ENCODE measurements at places on chromosomes 2 and 18.
A peak's percentile ranks its signal among the peaks of the same experiment; 100 is the strongest.

DNA sequence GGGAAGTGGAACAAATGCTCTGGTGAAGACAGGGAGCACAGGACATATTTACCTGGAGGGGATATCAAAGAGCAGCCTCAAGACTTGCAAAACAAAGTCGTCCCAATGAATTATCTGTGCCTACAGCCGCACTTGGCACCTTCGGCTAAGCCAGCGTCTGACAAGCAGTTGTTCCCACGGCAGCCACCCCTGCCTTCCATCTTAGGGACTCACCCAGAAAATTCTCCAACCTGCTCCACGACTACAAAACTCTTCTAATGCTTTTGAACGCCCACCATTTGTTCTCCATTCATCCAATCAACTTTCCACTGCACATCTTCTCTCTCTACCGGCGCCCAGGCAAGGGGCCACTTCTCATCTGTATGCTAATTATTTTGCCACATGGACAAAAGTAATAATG, 7.0 kb downstream of the MYT1L start:
- no peaks in the 10 kb centered on the region for H3K36me3 ChIP-seq
- no peaks in the 10 kb centered on the region for H3K4me1 ChIP-seq
- no peak for DNase-seq
- H3K27ac ChIP-seq: no peak overlapping the region

GRCh38 chr18:58776084-58776483, 88.6 kb upstream of the ZNF532 start:
- H3K36me3 ChIP-seq: no peaks in the 10 kb centered on the region
- no peak overlapping the region for H3K27ac ChIP-seq
- no peak for DNase-seq
- no peaks in the 10 kb centered on the region for H3K27me3 ChIP-seq

DNA sequence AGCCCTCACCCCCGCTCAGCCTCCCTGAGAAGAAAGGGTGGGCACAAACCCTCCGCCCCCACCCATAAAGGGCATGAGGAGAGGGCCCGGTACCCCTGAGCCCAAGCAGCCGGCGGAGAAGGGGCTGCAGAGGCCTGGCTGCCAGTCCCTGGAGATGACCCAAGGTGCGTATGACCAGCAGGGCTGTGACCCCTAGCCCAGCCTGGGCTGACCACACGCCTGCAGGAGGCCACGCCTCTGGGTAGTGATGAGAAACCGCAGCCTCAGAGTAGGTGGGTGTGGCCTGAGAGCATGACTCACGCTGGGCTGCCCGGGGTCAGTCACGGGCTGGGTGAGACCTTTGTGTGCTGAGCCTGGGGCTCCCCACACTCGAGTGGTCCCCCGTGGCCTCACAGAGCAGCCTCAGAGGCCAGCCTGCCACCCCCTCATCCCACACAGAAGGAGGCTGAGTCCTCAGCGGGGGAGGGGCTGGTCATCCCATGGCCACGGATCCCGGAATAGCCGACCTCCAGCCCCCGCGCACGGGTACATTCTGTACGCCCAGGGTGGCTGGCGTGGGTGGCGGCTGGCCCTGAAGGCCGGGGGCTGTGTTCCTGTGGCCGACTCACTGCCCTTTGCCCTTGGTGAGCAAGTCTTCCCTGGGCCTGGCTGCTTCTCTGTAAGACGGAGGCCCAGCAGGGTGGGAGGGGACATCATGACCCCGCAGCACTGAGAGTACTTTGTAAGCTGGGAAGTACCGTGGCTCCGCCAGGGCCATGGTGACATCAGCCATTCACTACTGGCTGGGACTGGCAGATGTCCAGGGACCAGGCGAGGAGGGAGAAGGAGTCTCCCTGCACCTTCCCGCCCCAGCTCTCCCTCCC, 110.8 kb upstream of the OTOS start:
- H3K27ac ChIP-seq: peak overlapping the region; percentile 93
- H3K27me3 ChIP-seq: no peaks in the 10 kb centered on the region
- H3K36me3 ChIP-seq: no peaks in the 10 kb centered on the region
- H3K4me3 ChIP-seq: no peak overlapping the region
- peak; percentile 95 for DNase-seq

GRCh38 chr2:47227532-47228279, 72.6 kb upstream of the STPG4 start:
- peaks cover 23% of the 10 kb centered on the region for H3K4me1 ChIP-seq
- H3K36me3 ChIP-seq: no peaks in the 10 kb centered on the region
- H3K27me3 ChIP-seq: no peaks in the 10 kb centered on the region
- no peak overlapping the region for H3K4me3 ChIP-seq
- no peak for DNase-seq

DNA sequence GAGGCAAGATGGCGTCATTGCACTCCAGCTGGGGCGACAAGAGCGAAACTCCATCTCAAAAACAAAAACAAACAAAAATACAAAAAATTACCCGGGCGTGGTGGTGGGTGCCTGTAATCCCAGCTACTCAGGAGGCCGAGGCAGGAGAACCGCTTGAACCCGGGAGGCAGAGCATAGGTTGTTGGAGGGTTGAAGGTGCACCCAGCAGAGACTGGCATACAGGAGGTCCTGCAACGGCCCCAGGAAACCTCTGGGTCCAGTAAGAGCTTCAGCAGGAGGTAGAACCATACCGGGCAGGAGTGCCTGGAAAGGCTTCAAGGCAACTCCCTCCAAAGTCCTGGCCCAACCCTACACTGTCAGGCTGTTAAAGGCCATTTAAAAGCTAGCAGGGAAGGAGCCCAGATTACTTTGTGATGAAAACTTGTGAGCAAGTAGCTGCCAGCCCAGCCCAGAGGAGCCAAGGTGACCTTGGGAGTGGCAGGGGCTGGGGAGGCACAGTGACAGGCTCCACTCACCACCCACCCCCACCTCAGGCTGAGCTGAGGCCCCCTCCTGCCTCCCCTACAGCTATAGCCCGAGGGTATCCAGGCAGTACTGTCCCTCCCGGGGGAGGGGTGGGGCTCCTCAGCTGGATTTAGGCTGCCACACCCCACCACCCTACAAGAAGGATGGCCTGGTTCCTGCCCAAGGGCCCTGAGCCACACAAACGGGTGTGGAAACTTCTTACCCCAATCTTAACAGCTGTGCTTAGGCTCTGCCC, 28.1 kb downstream of the TFCP2L1 start:
- no peak overlapping the region for H3K4me3 ChIP-seq
- no peak overlapping the region for H3K27ac ChIP-seq
- no peaks in the 10 kb centered on the region for H3K36me3 ChIP-seq
- H3K4me1 ChIP-seq: peaks cover 14% of the 10 kb centered on the region
- no peak for DNase-seq

GRCh38 chr2:240427729-240428128, 7.7 kb upstream of the GPC1 start:
- H3K27me3 ChIP-seq: no peaks in the 10 kb centered on the region
- H3K27ac ChIP-seq: peak overlapping the region; percentile 77
- H3K36me3 ChIP-seq: no peaks in the 10 kb centered on the region
- no peak overlapping the region for H3K4me3 ChIP-seq

- H3K27me3 ChIP-seq: no peaks in the 10 kb centered on the region
- H3K4me1 ChIP-seq: no peaks in the 10 kb centered on the region
- H3K27ac ChIP-seq: no peak overlapping the region
- no peaks in the 10 kb centered on the region for H3K36me3 ChIP-seq
- no peak overlapping the region for H3K4me3 ChIP-seq
- no peak for DNase-seq
These were observed 16.4 kb upstream of the NMS start for GRCh38 chr2:100453853-100454252.

GRCh38 chr2:122203523-122203922, 448.1 kb downstream of the TSN start:
- no peak for DNase-seq
- no peaks in the 10 kb centered on the region for H3K4me1 ChIP-seq
- H3K27ac ChIP-seq: no peak overlapping the region
- H3K4me3 ChIP-seq: no peak overlapping the region
- H3K36me3 ChIP-seq: no peaks in the 10 kb centered on the region

GRCh38 chr2:179765666-179766065, 95.7 kb downstream of the ZNF385B start:
- H3K27me3 ChIP-seq: no peaks in the 10 kb centered on the region
- H3K27ac ChIP-seq: no peak overlapping the region

DNA sequence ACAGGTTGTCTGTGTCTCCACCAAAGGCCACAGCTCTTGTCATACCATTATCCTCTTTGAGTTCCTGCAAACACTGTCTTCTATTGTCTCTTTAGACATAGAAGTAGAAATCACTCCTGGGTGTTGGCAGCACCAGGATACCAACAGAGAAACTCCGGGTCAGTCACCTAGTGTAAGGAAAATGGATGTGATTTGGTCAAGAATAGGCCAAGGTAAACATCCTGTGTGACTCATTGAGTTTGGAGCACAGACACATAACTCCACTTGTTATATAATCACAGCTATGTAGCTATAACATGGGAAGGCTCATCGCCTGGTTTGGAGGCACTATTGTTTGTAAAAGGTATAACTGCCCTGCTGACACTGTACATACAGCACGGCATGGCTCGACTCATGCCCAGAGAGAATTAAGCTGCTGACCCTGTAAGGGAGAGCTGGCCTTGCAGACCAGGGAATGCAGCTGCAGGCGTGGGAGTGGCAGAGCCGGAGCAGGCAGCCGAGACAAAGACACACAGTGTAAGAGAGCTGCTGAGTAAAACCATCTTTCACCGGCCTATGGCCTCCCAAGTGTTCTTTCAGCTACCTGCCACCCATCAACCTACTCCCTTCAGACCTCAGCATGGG, 3.4 kb upstream of the TXNL1 start:
- DNase-seq: no peak
- no peaks in the 10 kb centered on the region for H3K27me3 ChIP-seq
- no peak overlapping the region for H3K4me3 ChIP-seq
- H3K27ac ChIP-seq: no peak overlapping the region
- H3K4me1 ChIP-seq: peaks cover 10% of the 10 kb centered on the region

GRCh38 chr2:68365087-68365486, at the start of gene PLEK:
Gene PLEK (plus strand): TSS chr2:68365282. CDS start chr2:68365352, 70 bp downstream.
- peak; percentile 14 for DNase-seq
- no peaks in the 10 kb centered on the region for H3K4me1 ChIP-seq
- H3K4me3 ChIP-seq: no peak within 1 kb of the TSS
- H3K27me3 ChIP-seq: no peaks in the 10 kb centered on the region
- no peaks in the 10 kb centered on the region for H3K36me3 ChIP-seq

- no peaks in the 10 kb centered on the region for H3K36me3 ChIP-seq
- DNase-seq: peak; percentile 46
- no peaks in the 10 kb centered on the region for H3K27me3 ChIP-seq
- no peak overlapping the region for H3K4me3 ChIP-seq
These were observed 210.7 kb downstream of the KLHL29 start for GRCh38 chr2:23595601-23596251.

DNA sequence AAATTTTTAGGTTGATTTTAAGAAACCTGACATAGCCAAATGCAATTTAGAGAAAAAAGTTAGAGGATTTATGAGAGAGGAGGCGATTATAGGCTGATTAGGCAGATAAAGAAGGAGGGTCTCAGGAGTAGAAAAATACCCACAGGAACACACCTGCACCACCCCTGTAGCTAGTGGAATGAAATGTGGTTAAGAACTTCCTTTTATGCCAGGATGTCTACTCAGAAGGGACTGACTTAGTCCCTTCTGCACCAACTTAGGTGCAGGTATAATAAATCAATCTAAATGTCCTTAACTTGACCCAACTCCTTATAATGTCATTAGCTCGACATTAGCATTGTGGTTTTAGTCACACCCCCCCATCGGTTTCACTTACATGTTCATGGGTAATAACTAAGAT, 1274.5 kb upstream of the TMEFF2 start:
- no peaks in the 10 kb centered on the region for H3K4me1 ChIP-seq
- H3K36me3 ChIP-seq: no peaks in the 10 kb centered on the region
- H3K4me3 ChIP-seq: no peak overlapping the region
- no peak overlapping the region for H3K27ac ChIP-seq
- no peaks in the 10 kb centered on the region for H3K27me3 ChIP-seq
- no peak for DNase-seq

DNA sequence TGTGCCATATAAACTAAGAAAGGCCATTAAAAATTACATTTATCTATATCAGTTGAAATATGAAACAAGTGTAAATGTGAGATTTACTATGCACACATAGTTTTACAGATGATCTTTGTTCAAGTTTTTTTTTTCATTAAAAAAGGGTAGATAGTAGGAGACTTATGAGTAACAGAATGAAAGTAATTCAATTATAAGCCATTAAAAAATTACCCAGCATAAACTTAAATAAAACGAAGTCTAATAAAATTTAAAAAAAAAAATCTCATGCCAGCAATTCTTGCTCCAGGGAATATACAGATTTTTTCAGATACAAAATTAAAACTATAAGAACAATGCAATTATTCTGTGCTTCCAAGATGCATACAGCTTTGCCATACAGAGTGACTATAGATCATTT, 118.3 kb upstream of the RNU4ATAC start:
- no peak for DNase-seq
- H3K4me1 ChIP-seq: no peaks in the 10 kb centered on the region
- no peaks in the 10 kb centered on the region for H3K27me3 ChIP-seq
- H3K4me3 ChIP-seq: no peak overlapping the region
- H3K27ac ChIP-seq: no peak overlapping the region
- peaks cover 15% of the 10 kb centered on the region for H3K36me3 ChIP-seq

DNA sequence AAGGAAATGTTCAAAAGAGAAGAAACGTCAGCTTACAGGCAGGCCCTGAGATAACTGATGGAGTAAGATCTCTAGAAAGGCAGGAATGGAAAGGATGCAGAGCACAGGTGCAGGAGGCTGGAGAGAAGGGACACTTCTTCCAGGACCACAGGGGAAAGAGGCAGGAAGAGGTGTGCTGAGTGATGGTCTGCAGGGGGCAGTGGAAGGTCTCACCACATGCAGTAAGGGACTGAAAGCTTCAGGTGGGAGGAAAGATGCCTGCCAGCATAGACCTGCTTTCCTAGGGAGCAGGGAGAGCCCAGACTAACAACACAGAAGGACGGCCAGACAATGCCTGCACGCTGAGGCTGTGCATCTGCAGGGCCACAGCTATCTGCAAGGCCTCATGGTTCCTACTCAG, 156.8 kb downstream of the L3MBTL4 start:
- no peaks in the 10 kb centered on the region for H3K27me3 ChIP-seq
- H3K27ac ChIP-seq: no peak overlapping the region
- peaks cover 27% of the 10 kb centered on the region for H3K4me1 ChIP-seq
- H3K4me3 ChIP-seq: no peak overlapping the region
- DNase-seq: no peak

GRCh38 chr18:79449551-79450288, 54.0 kb downstream of the NFATC1 start:
- H3K27ac ChIP-seq: no peak overlapping the region
- H3K4me1 ChIP-seq: no peaks in the 10 kb centered on the region
- no peaks in the 10 kb centered on the region for H3K27me3 ChIP-seq

DNA sequence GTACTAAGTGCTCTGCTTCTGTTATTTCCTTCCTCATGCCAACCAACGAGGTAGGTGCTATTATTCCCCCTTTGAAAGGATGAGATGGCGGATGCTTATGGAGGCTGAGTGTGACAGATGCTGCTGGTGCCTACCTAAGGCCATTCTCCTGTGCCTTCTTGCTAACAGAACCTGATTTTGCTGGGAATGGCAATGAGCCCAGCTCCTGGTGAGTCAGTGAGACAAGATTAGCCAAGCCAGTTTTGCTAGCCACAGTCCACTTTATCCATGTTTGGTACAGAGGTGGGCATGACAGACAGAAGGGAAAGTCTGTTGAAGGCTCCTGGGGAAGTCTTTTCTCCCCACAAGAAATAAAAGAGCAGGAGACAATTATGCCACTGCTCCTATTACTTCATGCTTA, 43.7 kb upstream of the TMEM163 start:
- no peak overlapping the region for H3K4me3 ChIP-seq
- H3K27me3 ChIP-seq: no peaks in the 10 kb centered on the region
- H3K27ac ChIP-seq: no peak overlapping the region
- H3K36me3 ChIP-seq: no peaks in the 10 kb centered on the region

- H3K27me3 ChIP-seq: no peaks in the 10 kb centered on the region
- H3K4me1 ChIP-seq: no peaks in the 10 kb centered on the region
- no peak for DNase-seq
- H3K27ac ChIP-seq: no peak overlapping the region
These were observed 103.5 kb downstream of the ANTXR1 start for GRCh38 chr2:69116438-69116837.

Data from body of pancreas (tissue), 4 donors.